Psoas muscle (tissue), 8 donors: ENCODE measurements at places on chromosomes 3 and 15. TPM values are rescaled to one million over a fixed set of nuclear protein-coding genes. Genes with fewer than 3 reads are reported as not detected.

The SLC22A14 gene
- total RNA-seq = 0.08 TPM

- no peak for DNase-seq
Measured at GRCh38 chr3:69764121-69764741, 25.0 kb downstream of the MITF start.

DNA sequence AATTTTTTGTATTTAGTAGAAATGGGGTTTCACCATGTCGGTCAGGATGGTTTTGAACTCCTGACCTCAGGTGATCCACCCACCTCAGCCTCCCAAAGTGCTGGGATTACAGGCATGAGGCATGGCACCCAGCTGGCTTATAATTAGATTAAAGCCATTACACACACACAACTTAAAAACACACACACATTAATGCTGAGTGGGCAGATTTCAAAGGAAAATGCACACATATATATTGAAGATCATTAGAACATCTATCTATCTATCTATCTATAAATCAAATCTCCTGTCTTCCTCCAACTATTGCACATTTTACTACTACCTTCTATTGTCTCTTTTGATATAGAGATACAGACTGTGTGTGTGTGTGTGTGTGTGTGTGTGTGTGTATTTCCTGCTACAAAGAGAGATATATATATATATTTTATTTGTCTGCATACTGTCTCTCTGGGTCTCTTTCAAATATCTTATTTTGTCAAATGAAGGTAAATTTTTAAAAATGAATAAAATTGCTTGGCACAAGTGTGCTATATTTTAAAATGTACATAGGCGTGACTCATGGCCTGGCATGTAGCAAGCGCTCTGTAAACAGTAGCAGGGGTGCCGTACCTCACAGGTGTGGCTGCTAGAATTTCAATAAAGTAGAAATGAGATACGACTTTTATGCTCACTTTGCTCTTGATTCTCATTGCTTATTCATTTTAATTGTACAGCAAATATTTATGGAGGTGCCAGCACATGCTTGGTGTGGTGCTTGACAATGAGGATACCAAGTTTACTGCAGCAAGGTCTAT is 655.8 kb downstream of the AGBL1 start:
- DNase-seq = no peak

The TNFSF10 gene
- total RNA-seq = 5.5 TPM

The CSTA gene
- 0.79 TPM for total RNA-seq

DNA sequence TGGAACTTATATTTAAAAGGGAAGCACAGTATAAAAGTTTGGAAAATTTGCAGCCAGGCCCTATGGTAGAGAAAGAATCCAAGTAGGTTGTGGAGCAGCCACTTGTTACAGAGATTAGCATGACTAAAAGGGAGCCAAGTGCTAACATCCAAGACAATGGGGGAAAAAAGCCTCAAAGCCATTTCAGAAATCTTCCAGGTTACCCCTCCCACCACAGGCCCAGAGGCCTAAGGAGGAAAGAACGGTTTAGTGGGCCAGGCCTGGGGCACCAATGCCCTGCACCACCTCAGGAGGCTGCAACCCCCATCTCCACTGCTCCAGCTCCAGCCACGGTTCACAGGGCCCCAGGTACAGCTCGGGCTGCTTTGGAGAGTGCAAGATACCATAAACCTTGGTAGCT is 69.9 kb downstream of the IGF2BP2 start:
- no peak for DNase-seq

The HRH1 gene
- total RNA-seq = 1.4 TPM

DNA sequence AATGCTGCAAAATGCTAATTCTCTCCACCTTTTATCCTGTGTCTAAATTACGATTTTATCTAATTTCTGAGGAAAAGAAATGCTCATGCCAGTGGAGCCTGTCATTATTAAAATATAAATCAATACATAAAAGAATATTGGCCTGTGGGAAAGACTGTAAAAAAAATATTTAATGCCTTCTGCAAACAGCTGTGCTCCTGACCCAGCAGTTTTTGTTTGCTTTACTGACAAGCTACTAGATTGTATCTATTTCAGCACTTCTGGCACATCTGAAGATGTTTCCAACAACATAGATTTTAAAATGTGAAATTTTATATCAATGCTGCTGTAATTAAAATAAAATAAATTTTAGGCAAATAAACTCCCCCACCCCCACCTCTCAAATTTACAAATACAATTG is 493.6 kb upstream of the AGTR1 start:
- DNase-seq = no peak

The ZCWPW2 gene
- total RNA-seq = 3.1 TPM

DNA sequence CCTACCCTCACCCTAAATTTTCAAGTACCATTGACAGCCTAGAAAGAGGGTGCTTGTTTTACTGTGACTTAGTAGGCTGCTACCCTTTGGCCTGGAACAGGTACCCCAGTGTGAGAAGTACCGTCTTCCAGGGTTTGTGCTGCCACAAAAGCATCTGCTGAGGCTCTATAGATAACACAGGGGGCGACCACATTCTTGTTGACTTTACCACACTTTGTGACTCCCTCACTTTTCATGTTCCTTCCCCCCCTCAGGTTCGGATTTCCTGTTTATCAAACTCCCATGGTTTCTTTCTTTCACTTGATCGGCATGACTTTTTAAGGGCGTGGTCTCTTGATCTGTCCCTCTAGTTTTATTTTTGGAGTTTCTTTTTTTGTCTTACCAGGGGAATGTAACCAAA is 23.5 kb downstream of the EXOG start:
- no peak for DNase-seq

The GOLGA8G gene
- total RNA-seq = not detected

DNA sequence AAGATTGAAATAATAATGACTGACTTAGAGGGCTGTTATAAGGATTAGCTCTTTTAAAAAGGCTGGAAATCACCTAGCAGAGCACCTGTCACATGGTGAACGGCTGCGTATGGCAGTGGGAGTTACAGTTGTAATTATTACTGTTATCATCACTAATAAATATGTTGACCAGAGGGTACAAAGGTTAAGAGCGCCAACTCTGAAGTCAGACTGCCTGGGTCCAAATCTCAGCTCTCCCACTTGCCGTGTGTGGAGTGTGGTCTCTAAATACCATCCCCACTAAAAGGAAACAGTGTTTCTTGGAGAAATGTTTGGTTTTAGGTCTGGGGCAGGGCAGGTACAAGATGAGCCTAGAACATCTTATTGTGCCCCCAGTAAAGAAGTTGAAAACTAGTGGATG is 6.0 kb upstream of the RAD18 start:
- DNase-seq = no peak

DNA sequence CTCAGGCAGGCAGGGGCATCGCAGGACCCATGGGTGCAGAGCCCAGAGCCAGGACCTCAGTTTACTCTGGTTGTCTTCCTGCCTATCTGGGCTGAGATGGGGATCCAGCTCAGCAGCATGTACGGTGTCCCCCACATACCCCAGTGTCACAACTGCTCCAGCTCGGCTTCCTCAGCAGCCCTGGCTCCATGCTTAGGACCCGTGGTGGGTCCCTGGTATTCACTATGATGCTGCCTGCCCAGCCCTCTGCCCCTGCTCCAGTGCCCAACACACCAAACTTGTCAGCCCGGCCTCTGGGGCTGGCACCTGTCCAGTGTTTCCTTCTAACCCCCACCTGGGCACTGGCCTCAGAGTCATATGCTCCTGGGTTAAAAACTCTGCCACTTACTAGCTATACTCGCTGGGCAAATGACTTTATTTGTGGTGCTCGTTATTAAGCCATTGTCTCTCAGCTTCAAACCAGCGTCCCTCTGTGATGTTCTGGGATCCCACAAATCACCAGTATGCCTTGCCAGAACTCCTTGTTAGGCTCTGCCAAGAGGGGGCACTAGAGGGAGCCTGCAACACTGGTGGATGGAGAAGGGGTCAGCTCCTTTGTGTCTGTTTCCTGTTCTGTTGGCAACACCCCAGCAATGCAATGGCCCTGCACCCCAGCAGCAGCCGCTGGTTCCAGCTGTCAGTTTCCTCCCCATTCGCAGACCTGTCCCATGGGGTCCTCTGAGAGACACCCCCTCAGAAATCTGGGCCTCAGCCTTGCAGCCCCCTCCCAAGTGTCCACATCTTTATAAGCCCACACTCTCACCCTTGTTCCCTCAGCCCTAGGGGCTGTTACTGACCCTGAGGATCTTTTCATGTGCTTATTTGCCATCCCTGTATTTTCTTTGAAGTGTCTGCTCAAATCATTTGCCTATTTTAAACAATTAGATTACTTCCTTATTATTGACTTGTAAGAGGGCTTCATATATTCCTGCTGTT is 24.1 kb upstream of the MRPS22 start:
- no peak for DNase-seq

DNA sequence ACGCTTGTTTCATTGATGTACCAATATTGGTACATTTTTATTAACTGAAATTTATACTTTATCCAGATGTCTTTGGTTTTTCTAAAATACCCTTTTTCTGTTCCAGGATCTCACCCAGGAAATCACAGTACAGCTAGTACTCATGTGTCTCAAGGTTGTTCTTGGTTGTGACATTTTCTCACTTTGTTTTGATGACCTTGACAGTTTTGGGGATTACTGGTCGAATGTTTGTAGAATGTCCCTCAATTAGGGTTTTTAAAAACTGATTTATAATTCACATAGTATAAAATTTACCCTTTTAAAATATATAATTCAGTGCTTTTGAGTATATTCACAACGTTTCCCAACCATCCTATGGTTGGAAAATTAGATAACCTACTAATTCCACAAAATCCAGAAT is 6.3 kb upstream of the SNRPN start:
- DNase-seq = no peak

The GPR27 gene
- total RNA-seq = 1.2 TPM

DNA sequence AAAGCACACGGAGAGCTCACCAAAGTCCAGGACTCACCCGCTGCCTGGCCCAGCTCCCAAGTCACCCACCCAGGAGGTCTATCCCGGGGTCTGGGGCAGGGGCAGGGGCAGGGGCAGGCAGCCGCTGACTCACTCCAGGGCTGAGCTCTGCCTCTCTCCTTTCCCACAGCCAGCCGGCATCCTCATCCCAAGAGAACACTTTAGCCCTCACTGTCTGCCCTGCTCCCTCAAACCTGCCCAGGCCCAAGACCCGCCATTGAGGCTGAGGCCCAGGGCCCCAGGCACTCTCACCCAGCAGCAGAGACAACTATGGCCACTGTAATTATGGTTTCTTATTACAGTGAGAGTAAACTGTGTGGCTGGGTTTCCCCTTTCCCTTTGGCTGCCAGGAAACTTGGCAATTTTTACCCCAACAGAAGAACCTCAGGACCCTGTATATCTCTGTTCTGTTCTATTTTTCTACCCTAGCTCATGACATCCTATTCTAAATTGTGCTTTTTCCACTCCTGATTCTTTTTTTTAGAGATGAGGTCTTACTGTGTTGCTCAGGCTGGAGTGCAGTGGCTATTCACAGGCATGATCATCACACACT is 53.0 kb downstream of the IQSEC1 start:
- no peak for DNase-seq

The LIPH gene
- total RNA-seq = not detected

DNA sequence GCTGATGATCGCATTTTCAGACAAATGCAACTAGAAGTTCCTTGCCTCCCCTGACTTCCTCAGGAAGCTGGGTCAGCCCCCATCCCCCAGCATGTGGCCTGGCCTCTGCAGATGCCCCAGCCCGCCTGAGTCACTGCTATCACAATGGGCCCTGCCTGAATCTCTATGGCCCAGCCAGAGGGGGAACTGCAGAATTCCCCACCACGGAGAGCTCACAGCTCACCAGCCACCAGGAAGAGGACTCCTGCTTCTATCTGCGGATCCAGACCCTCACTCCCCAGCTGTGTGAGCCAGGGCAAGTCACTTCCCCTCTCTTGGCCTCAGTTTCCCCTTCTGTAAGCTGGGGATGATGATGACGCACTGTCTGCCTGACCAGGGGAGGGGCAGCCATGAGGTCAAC is 6.9 kb downstream of the PLXND1 start:
- DNase-seq = peak; percentile 70

- peak; percentile 30 for DNase-seq
Measured at GRCh38 chr15:61621146-61621545, 392.0 kb upstream of the RORA start.

The STAC gene
- 1.5 TPM for total RNA-seq

DNA sequence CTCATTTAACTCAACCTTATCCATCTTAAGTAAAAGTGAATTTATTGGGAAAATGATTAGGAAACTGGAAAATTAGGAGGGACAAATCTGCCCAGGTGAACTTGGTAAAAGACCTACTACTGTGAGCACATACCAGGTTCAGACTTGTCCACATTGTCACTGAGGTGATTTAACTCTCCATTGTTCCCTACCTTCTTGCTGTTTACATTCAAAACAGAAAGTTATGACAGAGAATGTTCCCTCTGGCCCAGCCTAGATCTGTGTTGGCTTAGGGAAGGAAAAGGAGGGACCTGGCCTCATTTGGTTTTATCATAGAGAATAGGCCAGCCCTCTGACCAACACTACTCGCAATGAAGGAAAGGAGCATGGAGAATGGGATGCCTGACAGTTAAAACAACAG is 117.6 kb downstream of the SATB1 start:
- DNase-seq = no peak

DNA sequence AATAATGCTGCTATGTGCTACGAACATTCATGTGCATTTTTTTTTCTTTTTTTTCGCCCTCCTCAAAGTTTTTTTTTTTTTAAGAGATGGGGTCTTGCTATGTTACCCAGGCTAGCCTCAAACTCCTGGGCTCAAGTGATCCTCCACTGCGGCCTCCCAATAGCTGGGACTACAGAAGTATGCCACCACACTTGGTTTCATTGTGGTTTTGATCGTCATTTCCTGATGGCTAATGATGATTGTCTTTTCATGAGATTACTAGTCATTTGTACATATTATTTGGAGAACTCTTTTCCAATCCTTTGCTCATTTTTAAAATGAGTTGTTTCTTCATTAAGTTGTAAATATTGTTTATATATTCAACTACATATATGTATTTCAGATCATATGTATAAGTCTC is 48.8 kb downstream of the FBXO22 start:
- no peak for DNase-seq

The GASK1A gene
- total RNA-seq = 1.5 TPM

DNA sequence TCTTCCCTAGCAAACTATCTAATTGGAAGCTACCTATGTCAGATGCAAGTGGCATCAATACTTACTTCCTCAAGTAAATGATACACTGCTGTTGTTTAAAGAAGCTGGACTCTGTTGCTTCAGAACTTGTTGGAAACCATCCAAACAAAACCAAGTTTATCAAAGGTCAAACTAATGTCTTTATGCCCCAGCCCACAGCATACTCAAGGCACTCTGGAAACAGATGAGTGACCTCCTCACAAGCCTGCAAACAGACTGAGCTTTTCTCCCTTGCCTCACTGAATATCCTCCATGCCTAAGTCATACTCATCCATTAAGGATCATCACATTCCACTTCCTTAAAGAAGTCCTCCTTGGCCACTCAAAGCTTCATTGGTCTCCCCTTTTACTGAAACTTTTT is 107.4 kb upstream of the ACP3 start:
- DNase-seq = no peak

- DNase-seq = peak; percentile 20
Measured at GRCh38 chr3:10340476-10340875, 19.6 kb upstream of the SEC13 start.

- no peak for DNase-seq
Measured at GRCh38 chr3:94405258-94406035, 342.6 kb downstream of the NSUN3 start.

GRCh38 chr3:67031986-67032385 is 33.9 kb downstream of the KBTBD8 start:
- no peak for DNase-seq

The DGKG gene
- total RNA-seq = 10.8 TPM

The GP5 gene
- total RNA-seq = not detected

The PRSS50 gene
- total RNA-seq = not detected
